A172 (cell line): ENCODE measurements at places on chromosomes 4 and X. TPM values are rescaled to one million over a fixed set of nuclear protein-coding genes. Genes with fewer than 3 reads are reported as not detected.

The SORBS2 gene
- 9.3 and 14.2 TPM in 2 replicates for total RNA-seq

The ESX1 gene
- total RNA-seq, result not detected in 2 replicates

DNA sequence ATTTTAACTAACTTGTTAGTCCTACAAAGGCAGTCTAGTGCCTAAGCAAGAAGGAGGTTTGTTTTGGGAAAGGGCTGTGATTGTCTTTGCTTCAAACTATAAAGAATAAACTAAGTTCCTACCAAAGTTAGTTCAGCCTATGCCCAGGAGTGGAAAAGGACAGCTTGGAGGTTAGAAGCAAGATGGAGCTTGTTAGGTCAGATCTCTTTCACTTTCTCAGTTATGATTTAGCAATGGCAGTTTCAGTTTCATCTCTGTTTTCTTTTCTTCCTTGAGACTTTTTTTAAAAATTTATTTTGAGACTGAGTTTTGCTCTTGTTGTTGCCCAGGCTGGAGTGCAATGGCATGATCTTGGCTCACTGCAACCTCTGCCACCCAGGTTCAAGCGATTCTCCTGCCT lies 82.9 kb upstream of the NLGN4X start:
- DNase-seq, result no peak

The TMEM156 gene
- total RNA-seq, result 0.19 and 0.81 TPM in 2 replicates

GRCh38 chrX:108731153-108731552 lies 5.2 kb downstream of the IRS4 start:
- no peak for DNase-seq

The TBC1D25 gene
- total RNA-seq, result 8.6 and 12.7 TPM in 2 replicates

DNA sequence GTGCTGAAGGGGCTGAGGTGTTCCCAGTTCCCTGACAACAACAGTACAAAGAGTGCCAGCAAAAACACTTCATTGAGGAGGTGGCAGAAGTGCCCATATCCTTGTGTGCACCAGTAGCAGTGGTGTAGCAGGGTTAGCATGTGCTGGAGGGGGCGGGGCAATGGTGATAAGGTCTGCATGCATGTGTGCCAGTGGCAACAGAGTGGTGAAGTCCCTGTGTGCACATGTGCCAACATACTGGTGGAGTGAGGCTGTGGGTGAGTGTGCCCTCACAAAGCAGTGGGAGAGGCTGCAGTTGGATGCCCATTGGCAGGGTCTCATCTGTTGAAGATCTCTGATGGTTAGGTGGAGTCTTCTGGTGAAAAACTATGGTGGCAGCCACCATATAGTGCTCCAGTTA lies 994.6 kb downstream of the PCDH19 start:
- DNase-seq, result no peak

The TEX13D gene
- total RNA-seq, result not detected in 2 replicates

The KIAA1210 gene
- total RNA-seq, result 0.10 TPM in 1 of 2 replicates, not detected in the other

GRCh38 chr4:25015012-25015411 lies 15.7 kb downstream of the LGI2 start:
- no peak for DNase-seq

GRCh38 chrX:29687687-29688086 lies 527.7 kb upstream of the MAGEB2 start:
- DNase-seq, result peak; percentile 34

GRCh38 chrX:10617999-10618351 lies 2.4 kb downstream of the MID1 start:
- peak; percentile 52 for DNase-seq

GRCh38 chr4:38716256-38716655 lies 52.3 kb downstream of the KLF3 start:
- DNase-seq, result no peak

DNA sequence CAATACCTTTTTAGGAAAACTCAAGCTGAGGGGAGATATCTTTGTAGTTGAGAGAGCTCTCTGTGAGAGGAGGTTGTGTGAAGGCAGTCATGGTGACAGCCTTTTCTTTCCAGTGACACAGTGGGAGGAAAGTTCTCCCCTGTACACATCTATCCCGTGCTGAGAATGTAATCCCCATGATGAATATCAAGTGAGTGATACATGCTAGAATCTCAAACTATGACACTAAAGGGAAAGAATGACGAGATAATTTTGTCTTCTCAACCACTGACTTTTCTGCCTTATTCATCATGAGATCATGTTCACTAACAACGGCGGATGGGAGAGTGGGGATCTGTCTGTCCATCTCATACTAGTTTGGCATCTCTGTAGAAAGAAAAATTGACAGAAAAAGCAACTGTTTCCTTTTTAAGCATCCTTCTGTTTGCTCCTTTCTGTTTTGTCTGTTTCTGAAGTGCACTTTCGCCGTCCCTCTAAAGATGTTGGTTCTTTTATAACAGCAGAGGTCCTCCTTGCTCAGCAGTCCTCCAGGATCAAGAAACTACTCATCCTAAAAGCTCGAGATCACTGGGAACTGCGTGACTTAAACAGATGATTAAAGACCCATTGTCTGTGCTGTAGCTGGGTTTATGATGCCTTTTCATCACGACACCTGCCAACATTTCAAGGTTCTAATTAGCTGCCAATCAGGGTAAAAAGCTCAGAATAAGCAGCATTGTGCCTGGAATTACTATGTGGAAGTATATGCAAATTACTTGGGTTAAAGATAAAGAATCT lies 137.6 kb downstream of the DCK start:
- peak; percentile 20 for DNase-seq

- no peak for DNase-seq
These were observed 52.3 kb upstream of the KLF3 start for GRCh38 chr4:38611676-38612075.

- DNase-seq, result peak; percentile 90
These were observed 40.9 kb upstream of the CPLX1 start for GRCh38 chr4:866761-867390.

GRCh38 chr4:172692701-172693100 lies 475.9 kb upstream of the GALNT7 start:
- DNase-seq, result peak; percentile 25

DNA sequence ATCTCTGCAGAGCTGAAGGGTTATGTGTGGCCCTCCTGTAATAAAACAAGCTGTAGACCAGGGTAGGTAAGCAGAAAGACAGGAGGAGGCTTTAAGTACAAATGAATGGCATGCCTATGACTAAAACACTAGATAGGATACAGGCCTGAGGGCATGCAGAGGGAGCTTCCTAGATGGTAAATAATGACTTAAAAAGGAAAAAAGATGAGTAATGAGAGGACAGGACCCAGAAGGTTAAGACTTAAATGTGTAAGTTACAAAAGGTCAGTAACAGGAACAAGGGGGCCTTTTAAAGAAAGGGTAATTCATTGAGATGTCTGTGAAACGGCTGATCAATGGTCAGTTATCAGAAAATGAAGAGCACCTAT lies 194.8 kb downstream of the SOWAHB start:
- peak; percentile 22 for DNase-seq

DNA sequence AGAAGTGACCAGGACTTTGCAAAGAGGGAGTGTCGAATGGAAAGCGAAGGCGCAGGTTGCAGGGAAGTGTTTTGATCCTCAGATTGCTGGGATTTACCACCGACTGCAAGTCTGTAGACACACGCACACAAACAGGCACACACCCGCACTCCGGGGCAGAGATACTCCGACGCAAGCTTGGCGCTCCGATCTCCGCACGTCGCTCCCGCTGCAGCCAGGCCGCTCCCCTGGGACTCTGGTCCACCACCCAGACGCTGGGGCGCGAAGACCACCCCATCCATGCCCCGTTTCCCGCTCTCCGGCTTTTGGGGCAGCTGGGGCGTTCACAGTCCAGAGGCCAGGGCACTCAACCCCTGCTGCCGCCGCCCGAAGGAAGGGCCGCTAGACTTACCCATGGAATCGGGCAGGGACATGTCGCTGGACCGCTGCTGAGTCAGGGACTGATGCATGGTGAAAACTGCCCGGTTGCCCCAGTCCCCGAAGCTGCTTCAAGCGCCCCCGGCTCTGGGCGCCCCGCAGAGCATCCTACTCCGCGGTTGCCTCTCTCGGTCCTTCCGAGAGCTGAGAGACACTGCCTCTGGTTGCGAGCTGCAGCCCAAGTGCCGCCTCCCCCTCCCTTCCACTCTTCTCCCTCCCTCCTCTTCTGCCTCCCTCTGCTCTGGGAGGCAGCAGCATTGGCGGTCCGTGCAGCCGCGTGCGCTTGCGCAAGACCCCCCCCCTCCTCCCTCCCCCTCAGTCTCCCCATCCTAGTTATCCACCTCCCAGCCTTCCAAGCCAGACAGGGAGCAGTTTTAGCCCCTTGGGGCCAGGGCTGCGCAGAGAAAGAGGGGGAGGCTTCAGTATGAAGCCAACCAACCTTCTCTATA lies at the start of gene TMEM255A:
Gene TMEM255A, minus strand, starts transcription at position 601 of the 866 bp plus-strand sequence. Its CDS starts 152 bp downstream, at position 449.
- peak; percentile 4 for DNase-seq

GRCh38 chr4:39928538-39928937 lies 49.2 kb downstream of the PDS5A start:
- no peak for DNase-seq

The SFRP2 gene
- not detected in 2 replicates for total RNA-seq

DNA sequence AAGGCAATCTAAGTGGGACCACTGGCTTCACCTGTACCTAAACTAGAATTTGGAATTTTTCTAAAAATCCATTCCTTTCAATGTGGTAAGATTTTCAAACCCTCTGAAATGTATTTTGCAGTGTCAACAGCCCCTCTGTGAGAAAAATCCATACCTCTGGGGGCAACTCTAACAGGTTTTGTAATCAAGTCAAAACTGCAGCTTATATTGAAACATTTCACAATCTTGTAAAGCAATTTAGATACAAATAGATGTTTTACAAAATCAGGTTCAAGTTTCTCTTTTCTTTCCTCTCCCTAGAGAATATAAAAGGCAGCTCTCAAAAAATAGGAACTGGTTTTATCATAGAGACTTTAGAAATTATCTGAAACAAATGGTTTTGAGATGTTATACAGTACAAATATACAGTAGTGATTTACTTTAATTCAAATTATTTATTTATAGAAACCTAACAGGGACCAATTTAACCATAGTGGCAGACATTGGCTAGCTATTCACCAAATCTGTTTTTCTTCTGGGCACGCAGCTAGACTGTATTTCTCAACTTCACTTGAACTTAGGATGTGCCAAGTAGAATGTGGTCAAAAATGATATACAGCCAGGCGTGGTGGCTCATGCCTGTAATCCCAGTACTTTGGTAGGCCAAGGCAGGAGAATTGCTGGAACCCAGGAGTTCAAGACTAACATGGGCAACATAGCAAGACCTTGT lies 36.3 kb upstream of the SPINK2 start:
- no peak for DNase-seq

The NDNF gene
- 0.14 and 0.29 TPM in 2 replicates for total RNA-seq

- no peak for DNase-seq
These were observed 4.9 kb downstream of the SPRY1 start for GRCh38 chr4:123401271-123402120.

GRCh38 chr4:102678695-102679335 lies 82.0 kb downstream of the MANBA start:
- no peak for DNase-seq

DNA sequence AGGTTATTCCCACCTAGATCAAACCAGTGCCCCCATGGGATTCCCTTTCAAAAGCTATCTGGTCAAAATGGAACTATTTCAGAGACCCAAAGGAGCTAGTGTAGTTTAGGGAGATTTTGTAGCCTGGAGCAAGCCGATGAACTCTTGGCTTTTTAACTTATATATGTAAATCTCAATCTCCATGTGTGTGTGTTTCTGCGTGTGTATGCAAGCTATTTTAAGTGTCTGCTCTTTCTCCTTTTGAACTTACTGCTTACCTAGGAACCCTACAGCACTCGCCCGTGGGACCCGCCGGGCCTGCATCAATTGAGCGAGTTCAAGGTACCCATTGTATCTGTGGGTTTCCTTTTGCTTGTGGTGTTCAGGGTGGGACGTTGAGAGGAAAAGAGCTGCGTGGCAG lies 10.4 kb downstream of the CSTF2 start:
- no peak for DNase-seq

The ARHGAP10 gene
- 9.1 and 10.3 TPM in 2 replicates for total RNA-seq

GRCh38 chrX:31271615-31272471 lies 200.0 kb upstream of the FTHL17 start:
- DNase-seq, result no peak

The FOXR2 gene
- total RNA-seq, result 0.07 TPM in 1 of 2 replicates, not detected in the other

DNA sequence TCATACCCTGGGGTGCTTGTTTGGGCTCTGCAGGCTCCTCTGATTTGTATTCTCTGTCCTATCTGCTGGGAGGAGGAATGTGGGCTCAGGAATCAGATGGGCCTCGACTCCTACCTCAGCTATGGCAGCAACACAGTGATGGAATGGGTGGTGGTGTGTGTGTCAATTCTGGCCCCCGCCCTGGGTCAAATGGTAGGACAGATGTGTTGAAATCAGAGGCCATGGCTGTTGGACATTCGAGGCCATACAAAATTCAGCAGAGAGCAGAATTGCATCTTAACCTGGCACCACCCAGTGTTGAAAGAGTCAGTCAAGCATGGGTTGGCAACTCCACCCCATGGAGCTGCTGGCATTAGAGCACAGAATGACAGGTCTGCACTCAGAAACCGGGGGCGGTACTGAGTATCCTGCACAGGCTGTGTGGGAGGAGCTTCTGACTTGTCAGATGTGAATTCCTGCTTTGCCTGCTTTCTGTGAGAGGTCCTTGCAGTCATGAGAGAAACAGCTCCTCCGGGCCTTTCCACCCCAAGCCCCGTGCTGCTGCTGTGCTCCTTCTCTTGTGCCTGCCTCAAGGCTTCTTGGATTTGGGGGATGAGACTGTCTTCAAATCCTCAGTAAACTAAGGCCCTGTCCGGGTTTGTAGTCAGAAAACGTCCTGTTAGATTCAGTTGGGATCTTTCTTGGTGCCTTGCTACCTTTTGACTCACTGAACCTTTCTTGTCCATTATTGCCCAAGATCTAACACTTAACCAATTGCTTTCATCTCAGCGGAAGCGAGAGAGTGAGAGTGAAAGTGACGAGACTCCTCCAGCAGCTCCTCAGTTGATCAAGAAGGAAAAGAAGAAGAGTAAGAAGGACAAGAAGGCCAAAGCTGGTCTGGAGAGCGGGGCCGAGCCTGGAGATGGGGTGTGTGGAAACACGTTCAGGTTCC lies 13.0 kb downstream of the DKC1 start:
- DNase-seq, result peak; percentile 6

GRCh38 chrX:152646961-152647360 lies 9.3 kb downstream of the GABRQ start:
- DNase-seq, result no peak

The SLC25A43 gene
- 13.2 and 14.9 TPM in 2 replicates for total RNA-seq

The SCML1 gene
- 24.9 and 26.4 TPM in 2 replicates for total RNA-seq

DNA sequence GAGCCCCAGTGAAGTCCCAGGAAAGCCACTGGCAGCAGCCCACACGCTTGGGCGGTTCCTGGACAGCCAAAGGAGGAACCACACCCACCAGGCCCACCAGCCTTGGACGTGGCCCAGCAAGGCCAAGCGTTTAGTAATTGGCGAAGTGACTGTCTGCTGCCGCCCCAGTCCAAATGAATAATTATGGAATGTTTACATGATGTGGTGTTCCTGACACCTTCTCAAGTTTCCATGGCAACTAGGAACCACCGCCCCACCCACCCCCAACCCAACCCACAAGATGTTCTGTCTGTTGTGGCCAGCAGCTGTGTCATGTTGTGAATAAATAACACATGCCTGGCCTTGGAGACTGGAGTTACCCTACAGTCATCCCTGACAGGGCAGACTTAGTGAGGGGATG lies 22.3 kb downstream of the APLN start:
- no peak for DNase-seq

The USP27X gene
- total RNA-seq, result 1.6 and 2.7 TPM in 2 replicates
